ENCODE measurements at places on chromosomes 7 and 10.

GRCh38 chr7:32316839-32317238, 173.3 kb downstream of the LSM5 start:
- DNase-seq, result no peak

GRCh38 chr10:66804962-66805361, 120.9 kb upstream of the LRRTM3 start:
- no peak for DNase-seq

DNA sequence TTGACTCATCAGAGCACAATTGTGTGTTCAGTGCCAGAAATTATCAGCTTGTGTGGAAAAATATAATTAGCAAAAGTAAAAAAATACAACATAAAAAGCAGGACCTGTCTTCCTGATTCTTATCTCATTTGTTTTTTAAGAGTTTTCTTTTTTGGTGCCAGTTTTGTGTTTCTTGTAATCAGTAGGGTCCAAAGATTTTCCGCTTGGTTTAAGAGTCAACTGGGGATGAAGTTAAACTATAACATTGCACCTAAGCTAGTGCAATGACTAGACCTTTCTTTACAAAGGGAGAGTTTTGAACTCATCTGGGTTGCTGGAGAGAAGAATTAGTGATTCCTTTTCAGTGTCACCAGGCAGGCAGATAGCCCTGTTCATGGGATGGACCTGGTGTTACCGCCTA, 113.4 kb downstream of the PLPP4 start:
- no peak for DNase-seq

DNA sequence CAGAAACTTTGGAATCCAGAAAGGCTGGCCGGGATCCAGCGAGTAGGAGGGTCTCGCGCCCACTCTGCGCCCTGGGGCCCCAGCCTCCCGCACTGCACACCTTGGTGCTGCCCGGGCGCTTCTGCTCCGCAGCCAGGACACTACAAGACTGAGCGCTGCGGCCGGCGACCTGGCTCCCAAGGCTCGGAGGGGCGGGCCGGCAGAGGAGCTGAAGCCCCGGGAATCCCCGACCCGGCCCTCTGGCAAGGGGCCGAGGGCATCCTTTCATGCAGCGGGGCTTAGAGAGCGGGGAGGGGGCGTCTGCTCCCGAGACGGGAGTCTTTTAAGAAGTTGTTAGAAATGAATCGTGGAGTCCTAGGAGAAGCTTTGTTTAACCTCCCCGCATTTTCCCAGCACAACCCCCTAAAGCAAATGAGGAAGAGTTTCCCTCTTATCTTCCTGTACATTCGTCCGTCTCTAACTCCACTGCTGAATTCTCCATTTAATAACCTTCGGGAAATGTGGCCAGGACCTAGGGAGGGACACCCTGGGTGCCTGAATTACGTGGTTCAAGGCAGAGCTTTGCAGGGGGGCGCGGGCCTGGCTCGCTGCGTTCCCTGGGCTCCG, 1.1 kb downstream of the VWC2 start:
- DNase-seq, result no peak

All from stimulated activated CD4-positive, alpha-beta T cell treated with anti-CD3 and anti-CD28 coated beads, TNF-alpha, amount 100 ng/mL, for 1 hour (primary cell).